SHP77 treated with DMSO at 0.1 percent for 48 hours (cell line): ENCODE measurements at places on chromosomes 6 and 20.
A peak's percentile ranks its signal among the peaks of the same experiment; 100 is the strongest.

- no peak for DNase-seq
These were observed 826.9 kb upstream of the EYS start for GRCh38 chr6:66533921-66534404.

GRCh38 chr6:34073540-34073939 is 72.3 kb downstream of the GRM4 start:
- no peak for DNase-seq

DNA sequence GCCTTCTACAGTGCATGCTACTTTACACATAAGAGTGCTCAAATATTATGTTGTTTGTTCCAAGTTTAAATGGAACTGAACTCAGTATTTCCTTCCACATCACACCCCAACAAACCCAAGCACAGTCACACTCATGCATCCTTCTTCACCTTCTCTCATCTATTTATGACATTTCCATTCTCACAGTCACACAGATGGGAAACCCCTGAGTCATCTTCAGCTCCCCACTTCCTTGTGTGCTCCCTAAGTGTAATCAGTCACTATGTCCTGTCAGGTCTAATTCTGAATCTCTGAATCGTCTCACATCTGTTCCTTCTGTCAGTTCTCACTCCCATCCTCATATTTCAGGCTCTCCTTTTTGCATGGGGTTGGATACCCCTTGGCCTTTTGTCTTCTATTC is 96.0 kb downstream of the RIMS1 start:
- no peak for DNase-seq

- DNase-seq, result no peak
These were observed 152.9 kb downstream of the AKAP7 start for GRCh38 chr6:131288214-131288613.

DNA sequence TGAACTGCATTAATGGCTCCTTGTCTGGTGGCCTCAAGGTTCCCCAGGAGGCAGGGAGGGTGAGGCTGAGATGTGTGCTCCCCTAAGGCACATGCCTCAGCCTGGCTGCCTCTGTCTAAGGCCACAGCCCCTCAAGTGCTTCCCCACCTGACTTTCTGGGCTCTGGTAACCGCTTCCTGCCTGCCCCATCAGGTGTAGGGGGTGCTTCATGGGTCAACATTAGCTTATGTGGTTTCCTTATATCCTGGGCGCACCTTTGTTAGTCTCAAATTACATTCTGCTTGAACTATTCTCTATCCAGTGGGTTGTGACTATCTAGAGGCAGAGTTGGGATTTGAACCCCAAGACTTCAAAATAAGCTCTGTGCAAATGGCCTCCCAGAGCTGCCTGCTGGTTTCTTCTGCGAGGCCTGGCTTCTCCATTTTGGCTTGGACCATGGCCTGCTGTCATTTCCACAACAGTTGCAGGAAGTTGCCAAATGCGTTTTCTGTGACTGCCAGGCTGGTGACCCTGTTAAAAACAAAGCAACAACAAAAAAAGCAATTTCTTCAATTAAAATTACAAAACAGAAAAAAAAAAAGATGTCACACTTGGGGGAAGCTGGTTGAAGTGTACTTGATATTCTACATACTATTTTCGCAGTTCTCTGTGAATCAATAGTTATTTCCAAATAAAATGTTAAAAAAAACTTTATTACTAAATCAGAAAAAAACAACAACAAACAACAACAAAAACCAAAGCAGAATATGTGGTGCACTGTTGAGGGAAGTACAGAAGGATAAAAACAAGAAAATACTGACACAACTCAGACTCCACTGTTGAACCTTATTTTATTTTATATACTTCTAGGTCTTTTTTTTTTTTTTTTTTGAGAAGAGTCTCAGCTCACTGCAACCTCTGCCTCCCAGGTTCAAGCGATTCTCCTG is 20.0 kb upstream of the ZNFX1 start:
- no peak for DNase-seq

DNA sequence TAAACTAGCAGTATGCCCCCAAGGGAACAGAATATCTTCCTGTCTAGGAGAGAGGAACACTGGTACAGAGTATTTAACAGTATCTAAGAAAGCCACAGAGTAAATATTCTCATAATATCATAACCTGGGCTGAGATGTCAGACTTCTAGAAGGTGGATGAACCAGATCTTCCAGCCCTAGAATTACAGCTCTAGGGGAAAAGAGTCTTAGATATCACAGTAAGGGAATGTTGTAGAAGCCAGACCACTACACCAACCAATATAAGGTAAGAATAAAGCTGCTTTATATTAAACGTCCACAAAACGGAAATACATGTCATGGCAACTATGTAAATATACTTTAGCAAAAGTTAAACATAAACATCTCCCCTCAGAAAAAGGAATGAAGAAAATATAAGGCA is 12.4 kb downstream of the SERINC1 start:
- DNase-seq, result no peak

- no peak for DNase-seq
These were observed 17.1 kb downstream of the SULF2 start for GRCh38 chr20:47768016-47768824.

- no peak for DNase-seq
These were observed 284.8 kb downstream of the BTBD9 start for GRCh38 chr6:38354905-38355304.

GRCh38 chr6:6714953-6715352 is 126.4 kb downstream of the LY86 start:
- no peak for DNase-seq

DNA sequence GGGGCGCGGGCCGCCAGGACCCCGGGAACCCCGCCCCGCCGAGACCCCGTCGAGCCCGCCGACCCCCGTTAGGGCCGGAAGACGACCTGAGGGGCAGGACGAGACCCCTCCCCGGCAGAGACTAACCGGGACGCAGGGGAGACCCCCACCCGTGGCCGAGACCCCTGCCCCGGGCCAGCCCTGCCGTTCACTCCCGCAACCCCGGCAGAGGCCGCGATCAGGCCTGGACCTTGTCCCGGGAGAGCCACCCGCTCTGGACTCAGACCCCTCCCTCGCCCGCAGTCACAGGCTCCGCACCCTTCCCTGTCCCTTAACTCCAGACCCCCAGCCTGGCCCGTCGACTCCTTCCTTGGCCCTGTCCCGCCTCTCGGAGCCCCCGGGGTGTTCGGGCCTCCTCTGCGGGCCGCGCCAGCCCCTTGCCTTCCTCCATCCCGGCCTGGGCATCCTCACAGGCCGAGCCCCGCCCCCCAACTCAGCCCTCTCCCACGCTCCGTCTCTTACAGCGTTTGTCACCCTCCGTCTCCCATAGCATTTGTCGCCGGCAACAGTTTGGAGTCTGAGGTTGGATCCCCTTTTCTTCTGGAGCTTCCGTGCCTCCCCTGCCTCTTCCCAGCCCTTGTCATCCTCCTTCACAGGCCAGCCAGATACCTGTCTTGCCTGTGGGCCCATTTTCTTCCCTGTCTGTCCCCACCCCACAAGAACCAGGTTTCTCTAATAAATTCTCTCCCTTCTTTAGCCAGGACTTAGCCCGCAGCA is 569 bp downstream of the TCEA2 start:
- DNase-seq, result no peak

GRCh38 chr6:134640975-134641429 is 308.9 kb downstream of the ALDH8A1 start:
- DNase-seq, result peak; percentile 29

- DNase-seq, result no peak
These were observed 238.1 kb downstream of the RNGTT start for GRCh38 chr6:88725111-88725975.

DNA sequence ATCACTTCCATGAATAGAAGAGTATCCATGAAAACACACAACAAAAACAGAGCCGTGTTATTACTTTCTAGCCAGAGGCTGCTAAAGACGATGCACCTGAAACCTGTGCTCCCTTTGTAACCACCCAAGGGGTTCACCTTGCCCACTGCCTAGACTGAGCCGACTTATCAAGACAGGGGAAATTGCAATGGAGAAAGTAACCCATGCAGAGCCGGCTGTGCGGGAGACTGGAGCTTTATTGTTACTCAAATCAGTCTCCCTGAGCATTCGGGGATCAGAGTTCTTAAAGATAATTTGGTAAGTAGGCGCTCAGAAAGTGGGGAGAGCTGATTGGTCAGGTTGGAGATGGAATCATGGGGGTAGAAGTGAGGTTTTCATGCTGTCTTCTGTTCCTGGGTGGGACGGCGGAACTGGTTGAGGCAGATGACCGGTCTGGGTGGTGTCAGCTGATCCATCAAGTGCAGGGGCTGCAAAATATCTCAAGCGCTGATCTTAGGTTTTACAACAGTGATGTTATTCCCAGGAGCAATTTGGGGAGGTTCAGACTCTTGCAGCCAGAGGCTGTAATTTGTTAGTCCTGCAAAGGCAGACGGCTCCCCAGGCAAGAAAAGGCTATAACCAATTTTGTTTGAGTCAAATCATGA is 366.6 kb downstream of the PREX1 start:
- no peak for DNase-seq

DNA sequence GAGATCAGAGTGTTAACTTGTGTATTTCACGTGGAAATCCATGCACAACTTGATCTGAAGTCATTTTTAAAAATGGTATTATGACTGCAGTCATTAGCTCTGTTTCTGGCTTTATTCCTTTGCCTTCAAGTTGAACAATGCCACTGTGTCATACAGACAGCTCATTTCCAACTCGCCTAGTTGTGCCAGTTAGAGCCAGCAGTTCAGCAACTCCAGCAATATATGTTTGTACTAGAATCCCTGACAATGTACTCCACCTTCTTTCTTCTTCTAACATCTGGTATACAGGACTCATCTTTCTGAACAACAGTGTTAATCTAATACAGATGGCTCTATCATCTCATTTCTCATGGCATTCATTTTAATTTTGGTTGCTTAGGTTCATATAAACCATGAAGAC is 418.3 kb upstream of the POU3F2 start:
- no peak for DNase-seq

GRCh38 chr6:136236466-136237293 is 13.4 kb downstream of the MTFR2 start:
- DNase-seq, result no peak

DNA sequence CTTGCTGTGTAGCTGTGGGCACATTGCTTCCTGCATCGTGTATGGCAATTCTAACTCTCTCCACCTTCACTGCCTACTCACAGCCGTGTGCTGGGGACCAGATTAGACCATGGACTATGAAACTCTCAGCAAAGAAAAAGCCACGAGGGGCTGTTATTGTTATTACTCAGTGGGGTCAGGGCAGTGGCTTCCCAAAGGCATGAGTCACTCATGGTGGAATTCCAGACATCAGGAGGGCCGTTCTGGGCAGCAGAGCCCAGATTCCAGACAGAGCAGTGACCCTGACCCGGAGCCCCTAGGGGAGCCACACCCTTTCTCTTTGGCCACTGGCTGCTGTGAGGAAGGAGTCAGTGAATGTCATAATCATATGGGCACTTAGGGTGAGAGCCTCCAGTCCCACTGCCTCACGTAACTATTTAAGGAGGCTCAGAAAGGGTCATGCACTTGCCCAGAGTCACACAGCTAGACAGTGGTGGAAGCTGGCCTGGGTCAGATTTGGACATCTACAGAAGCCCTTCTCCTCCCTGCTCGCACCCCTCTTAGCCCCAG is 22.2 kb upstream of the CCN5 start:
- DNase-seq, result no peak

GRCh38 chr6:20338156-20338555 is 63.5 kb upstream of the E2F3 start:
- no peak for DNase-seq

DNA sequence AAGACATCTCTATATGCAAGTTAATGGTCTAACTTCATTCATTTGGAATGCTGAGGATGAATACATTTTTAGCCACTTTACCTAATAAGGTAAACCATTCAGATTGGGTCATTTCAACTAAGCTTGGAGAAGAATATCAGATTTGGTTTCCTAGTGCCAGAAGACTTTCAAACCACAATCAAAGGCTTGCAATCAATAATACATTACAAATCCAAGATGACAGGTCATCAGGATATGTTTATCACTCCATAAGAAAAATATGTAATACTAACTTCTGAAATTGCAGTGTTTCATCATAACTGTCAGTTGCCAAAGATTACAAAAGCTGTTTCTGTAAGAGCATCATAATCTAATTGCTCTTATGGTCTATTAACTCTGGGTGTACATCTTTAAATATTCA is 654.0 kb downstream of the COL12A1 start:
- no peak for DNase-seq

DNA sequence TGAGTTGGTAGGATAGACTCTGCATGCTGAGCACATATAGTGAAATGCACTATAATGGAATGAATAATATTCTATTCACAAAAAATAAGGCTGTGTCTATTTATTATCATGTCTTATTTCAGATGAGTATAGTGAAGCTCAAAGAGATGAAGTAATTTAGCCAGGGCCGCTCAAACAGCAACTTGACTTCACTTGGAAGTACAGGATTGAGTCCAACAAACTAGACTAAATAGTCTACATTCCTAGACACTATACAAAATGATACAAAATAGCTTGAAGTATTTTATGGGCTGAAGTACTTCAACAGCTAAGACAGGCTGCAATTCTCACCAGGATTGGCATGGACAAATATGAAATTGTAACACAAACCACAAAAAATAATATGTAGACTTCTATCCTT is 144.5 kb upstream of the DST start:
- DNase-seq, result no peak

DNA sequence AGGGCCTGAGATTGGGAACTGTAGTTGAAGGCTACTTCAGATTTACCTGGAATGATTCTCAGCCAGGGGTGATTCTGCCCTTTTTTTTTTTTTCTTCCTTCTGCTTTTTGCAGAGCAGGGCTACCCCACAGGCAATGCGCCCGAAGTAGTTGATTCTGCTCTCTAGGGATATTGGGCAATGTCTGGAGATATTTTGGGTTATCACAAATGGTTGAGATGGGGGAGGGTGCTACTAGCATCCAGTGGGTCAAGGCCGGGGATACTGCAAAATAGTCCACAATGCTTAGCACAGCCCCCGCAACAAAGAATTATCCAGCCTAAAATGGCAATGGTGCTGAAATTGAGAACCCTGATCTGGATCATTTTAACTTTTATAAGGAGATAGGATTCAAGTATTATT is 71.2 kb upstream of the ZMYND8 start:
- DNase-seq, result no peak

GRCh38 chr6:63546697-63547096 is 25.6 kb upstream of the LOC128125822 start:
- DNase-seq, result no peak

GRCh38 chr20:11544029-11544678 is 373.5 kb upstream of the BTBD3 start:
- peak; percentile 40 for DNase-seq

DNA sequence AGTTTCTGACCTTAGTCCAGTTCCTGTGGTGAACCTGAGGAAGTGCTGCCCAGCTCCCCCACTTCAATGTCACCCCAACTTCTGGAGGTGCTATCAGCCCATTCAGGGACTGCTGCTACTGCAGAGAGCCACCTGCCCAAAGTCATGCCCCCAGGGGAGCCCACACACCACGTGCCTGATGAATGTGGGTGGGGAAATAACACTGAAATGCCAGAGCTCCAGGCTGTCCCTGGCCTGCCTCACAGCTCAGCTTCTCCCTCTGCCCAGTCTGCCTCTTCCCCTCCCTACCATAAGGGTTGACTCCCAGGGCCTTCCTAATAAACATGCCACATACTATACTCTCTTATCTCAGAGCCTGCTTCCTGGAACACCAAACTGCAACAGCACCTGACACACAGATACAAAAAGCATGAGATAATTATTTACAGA is 276.4 kb upstream of the MOCS1 start:
- DNase-seq, result no peak
